Stimulated activated naive CD8-positive, alpha-beta T cell treated with anti-CD3 and anti-CD28 coated beads, Interleukin-15, Interleukin-2, amounts not matched to agents 100 U/mL and 50 U/mL, for 24 hours (primary cell): ENCODE measurements at places on chromosomes 7 and 10.

DNA sequence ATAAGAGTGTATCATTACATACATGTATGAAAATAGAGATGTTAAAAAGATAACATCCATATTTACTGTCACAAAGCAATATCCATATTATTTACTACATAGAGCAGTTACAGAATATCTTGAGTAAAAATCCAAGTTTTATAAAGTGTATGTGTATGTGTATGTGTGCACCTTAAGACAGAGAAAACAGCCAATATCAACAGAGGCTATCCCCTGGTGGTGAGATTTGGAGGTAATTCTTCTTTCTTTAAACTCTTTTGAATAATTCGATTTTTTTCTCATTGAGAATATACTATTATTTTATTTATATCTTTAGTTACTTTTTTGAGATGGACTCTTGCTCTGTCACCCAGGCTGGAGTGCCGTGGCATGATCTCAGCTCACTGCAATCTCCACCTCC lies 18.4 kb downstream of the TRDMT1 start:
- no peak for DNase-seq

GRCh38 chr7:28419716-28420115 lies 7.4 kb downstream of the CREB5 start:
- DNase-seq, result no peak

- DNase-seq, result no peak
Observed at GRCh38 chr7:80661729-80662128, 23.3 kb downstream of the CD36 start.

- DNase-seq, result no peak
Observed at GRCh38 chr7:50684011-50684712, 98.5 kb downstream of the GRB10 start.

- DNase-seq, result peak; percentile 41
Observed at GRCh38 chr7:129779602-129780256, 168.2 kb downstream of the NRF1 start.

- no peak for DNase-seq
Observed at GRCh38 chr10:51266496-51266895, 192.2 kb downstream of the PRKG1 start.

- no peak for DNase-seq
Observed at GRCh38 chr10:95208702-95209391, 14.8 kb downstream of the ACSM6 start.
